Naive thymus-derived CD4-positive, alpha-beta T cell (primary cell): ENCODE measurements at places on chromosomes 2 and 18.

- no peaks in the 10 kb centered on the region for H3K27me3 ChIP-seq
- H3K27ac ChIP-seq: no peak overlapping the region
- DNase-seq: no peak
- no peaks in the 10 kb centered on the region for H3K4me1 ChIP-seq
- H3K4me3 ChIP-seq: no peak overlapping the region
- H3K36me3 ChIP-seq: peaks cover 10% of the 10 kb centered on the region
Observed at GRCh38 chr2:201208563-201209252, 25.8 kb downstream of the CASP10 start.

DNA sequence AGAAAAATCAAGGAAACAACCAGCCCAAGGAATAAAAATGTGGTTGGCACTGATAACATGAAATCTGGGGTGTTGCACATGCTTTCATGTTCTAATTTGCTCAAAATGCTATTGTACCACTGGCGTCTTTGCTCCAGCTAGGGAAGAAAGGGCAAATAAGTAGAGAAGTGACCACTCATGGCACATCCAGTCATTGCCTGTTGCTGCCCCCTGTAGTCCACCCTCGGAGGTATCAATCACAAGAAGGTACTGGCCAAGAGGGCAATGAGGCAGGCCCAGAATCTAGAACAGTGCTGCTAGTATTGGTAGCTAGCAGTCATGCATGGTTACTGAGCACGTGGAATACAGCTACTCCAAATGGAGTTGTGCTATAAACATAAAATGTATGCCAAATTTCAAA, 213.4 kb downstream of the CDCA7 start:
- no peak overlapping the region for H3K4me3 ChIP-seq
- H3K27ac ChIP-seq: no peak overlapping the region
- H3K4me1 ChIP-seq: no peaks in the 10 kb centered on the region
- H3K27me3 ChIP-seq: no peaks in the 10 kb centered on the region
- no peak for DNase-seq

- DNase-seq: no peak
- no peaks in the 10 kb centered on the region for H3K4me1 ChIP-seq
Observed at GRCh38 chr2:204475399-204475798, 69.9 kb upstream of the PARD3B start.

DNA sequence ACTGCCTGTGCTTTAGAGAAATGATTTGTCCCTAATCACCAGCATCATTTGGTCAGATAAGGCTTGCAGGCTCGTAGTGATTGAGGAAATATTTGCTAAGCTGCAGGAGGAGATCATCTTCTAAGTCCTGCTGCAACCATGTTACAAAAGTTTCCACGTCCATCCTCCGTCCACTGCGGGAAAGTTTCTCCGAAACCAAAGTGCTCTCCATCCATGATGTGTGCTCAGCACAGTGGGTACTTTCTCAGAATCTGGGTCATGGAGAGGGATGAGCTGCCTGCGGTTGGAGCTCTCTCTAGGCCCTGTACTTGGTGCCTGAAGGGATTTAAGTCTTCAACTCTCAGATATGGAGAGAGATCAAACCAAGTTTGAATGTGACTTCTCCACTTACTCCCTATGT, 39.3 kb downstream of the IL1RL2 start:
- DNase-seq: no peak
- no peak overlapping the region for H3K4me3 ChIP-seq
- peaks cover 7% of the 10 kb centered on the region for H3K4me1 ChIP-seq
- no peak overlapping the region for H3K27ac ChIP-seq
- no peaks in the 10 kb centered on the region for H3K27me3 ChIP-seq

DNA sequence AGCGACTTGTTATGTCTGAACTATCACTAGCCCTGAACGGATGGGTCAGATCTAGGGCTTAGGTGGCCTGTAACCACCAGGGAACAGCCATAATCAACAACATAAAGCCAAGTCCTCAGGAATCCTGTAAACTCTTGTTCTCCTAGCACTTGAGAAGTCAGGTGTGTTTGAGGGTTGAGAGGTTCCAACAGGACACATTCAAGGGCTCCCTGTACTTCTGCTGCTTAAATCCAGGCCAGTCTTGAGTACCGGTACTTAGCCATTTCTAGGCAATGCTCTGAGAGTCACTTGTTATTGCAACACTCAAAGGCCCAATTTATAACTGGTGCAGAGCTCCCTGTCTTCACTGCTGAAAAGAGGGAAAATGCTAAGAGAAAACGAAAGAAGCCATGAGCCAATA, 21.6 kb upstream of the SLC40A1 start:
- no peaks in the 10 kb centered on the region for H3K36me3 ChIP-seq
- no peak overlapping the region for H3K4me3 ChIP-seq
- no peaks in the 10 kb centered on the region for H3K27me3 ChIP-seq
- DNase-seq: no peak

- H3K4me1 ChIP-seq: no peaks in the 10 kb centered on the region
- H3K36me3 ChIP-seq: no peaks in the 10 kb centered on the region
- no peak for DNase-seq
- no peak overlapping the region for H3K4me3 ChIP-seq
- no peaks in the 10 kb centered on the region for H3K27me3 ChIP-seq
Observed at GRCh38 chr2:157809212-157809611, 66.9 kb downstream of the ACVR1 start.

GRCh38 chr18:12837747-12838146, 46.3 kb downstream of the PTPN2 start:
- no peaks in the 10 kb centered on the region for H3K27me3 ChIP-seq
- no peak overlapping the region for H3K4me3 ChIP-seq
- H3K27ac ChIP-seq: no peak overlapping the region
- DNase-seq: no peak

DNA sequence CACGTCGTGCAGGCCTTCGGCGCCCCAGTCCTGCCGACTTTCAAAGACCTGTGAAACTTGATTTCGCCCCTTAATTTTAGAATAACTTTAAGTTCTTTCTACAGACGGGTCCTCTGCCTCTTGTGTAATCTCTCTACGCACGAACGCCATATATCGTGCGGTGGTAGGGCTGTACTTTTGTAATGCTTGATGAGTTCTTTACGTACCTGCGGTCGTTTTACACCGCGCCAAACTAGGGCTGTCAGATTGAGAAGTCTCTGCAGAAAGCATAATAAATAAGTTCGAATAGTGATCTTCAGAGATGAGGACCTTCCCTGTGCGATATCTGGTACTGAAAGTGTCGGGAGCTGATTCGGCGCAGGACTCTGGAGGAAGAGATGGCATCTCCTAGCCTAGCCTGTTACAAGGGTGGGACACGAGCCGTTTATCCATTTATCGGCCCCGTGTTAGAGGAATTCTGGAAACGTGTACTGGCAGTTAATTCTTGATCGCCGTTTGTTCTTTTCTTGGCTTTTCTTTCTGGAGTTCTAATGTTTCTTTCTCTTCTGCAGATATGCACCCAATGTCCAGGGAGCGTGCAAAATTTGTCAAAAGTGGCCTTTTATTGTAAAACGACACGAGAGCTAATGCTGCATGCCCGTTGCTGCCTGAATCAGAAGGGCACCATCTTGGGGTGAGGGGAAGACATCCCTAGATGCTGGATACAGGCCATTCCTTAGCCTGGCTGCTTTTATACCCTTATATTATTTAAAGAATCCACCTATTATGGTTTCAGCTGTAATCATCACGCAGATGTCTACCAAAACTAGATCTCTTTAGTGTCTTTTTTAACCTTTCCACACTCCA, 781 bp upstream of the SLC5A6 start:
- H3K27ac ChIP-seq: peak overlapping the region; percentile 100
- peak overlapping the region; percentile 91 for H3K4me3 ChIP-seq
- H3K4me1 ChIP-seq: peaks cover 16% of the 10 kb centered on the region

- no peaks in the 10 kb centered on the region for H3K4me1 ChIP-seq
- no peak for DNase-seq
- H3K27ac ChIP-seq: no peak overlapping the region
- H3K27me3 ChIP-seq: no peaks in the 10 kb centered on the region
Observed at GRCh38 chr2:217934321-217935131, 68.3 kb downstream of the TNS1 start.

GRCh38 chr2:241692448-241692847, 5.8 kb upstream of the DTYMK start:
- H3K4me1 ChIP-seq: peaks cover 8% of the 10 kb centered on the region
- no peaks in the 10 kb centered on the region for H3K36me3 ChIP-seq
- H3K4me3 ChIP-seq: no peak overlapping the region
- no peak for DNase-seq

DNA sequence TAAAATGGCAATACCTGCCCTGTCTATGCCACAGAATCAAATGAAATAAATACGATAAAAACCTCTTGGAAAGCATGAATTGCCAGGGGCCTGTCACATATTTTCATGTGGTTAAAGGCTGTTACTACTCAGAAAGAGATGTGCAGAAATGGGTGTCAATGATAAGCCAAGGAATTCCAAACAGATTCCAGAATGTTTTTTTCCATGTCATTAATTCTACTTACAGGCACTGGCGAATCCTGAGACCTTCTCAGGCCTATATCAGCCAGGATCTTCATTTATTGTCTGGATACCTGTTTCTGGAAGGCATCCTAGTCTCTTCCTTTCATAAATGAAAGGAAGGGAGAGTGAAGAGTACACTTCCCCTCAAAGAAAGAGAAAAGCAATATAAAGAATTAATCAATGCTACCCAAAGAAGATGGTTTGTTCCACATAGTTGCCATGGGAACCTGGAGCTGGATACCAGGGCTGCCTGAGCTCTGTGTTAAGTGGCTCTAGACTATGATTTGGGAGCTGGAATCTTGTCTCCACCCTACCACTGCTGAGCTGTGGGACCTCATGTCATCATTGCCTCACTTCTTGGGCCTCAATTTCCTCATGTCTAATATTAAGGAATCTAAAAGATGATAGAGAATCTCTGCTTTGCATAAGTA, 335.1 kb upstream of the SKOR2 start:
- no peak overlapping the region for H3K4me3 ChIP-seq
- H3K4me1 ChIP-seq: no peaks in the 10 kb centered on the region
- no peak overlapping the region for H3K27ac ChIP-seq
- DNase-seq: no peak
- no peaks in the 10 kb centered on the region for H3K36me3 ChIP-seq

GRCh38 chr2:118913803-118914645, 28.0 kb upstream of the MARCO start:
- no peaks in the 10 kb centered on the region for H3K4me1 ChIP-seq
- H3K4me3 ChIP-seq: no peak overlapping the region
- no peaks in the 10 kb centered on the region for H3K27me3 ChIP-seq
- H3K36me3 ChIP-seq: no peaks in the 10 kb centered on the region
- no peak overlapping the region for H3K27ac ChIP-seq
- DNase-seq: no peak

DNA sequence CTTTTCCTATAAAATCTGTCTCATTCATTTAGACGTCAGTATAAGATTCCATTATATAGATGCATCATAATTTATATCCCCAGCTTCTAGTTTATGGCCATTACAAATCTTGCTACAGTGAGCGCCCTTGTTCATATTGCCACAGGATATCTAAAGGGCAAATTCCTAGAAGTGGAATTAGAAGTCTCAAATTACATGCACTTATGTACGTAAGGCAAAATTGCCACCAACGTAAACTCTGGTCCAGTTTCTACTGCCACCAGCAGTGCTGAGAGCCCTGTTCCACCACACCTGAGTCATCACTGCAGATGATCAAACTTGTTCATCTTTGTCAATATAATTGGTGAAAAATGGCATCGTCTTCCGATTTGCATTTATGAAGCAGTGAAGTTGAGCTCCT, 90.9 kb upstream of the ID2 start:
- H3K36me3 ChIP-seq: no peaks in the 10 kb centered on the region
- no peak for DNase-seq
- H3K27ac ChIP-seq: no peak overlapping the region
- H3K4me3 ChIP-seq: no peak overlapping the region

- no peak for DNase-seq
- H3K27me3 ChIP-seq: peaks cover 4% of the 10 kb centered on the region
- no peak overlapping the region for H3K27ac ChIP-seq
- no peaks in the 10 kb centered on the region for H3K4me1 ChIP-seq
- H3K4me3 ChIP-seq: no peak overlapping the region
Observed at GRCh38 chr2:45173513-45173912, 164.3 kb upstream of the SIX2 start.

DNA sequence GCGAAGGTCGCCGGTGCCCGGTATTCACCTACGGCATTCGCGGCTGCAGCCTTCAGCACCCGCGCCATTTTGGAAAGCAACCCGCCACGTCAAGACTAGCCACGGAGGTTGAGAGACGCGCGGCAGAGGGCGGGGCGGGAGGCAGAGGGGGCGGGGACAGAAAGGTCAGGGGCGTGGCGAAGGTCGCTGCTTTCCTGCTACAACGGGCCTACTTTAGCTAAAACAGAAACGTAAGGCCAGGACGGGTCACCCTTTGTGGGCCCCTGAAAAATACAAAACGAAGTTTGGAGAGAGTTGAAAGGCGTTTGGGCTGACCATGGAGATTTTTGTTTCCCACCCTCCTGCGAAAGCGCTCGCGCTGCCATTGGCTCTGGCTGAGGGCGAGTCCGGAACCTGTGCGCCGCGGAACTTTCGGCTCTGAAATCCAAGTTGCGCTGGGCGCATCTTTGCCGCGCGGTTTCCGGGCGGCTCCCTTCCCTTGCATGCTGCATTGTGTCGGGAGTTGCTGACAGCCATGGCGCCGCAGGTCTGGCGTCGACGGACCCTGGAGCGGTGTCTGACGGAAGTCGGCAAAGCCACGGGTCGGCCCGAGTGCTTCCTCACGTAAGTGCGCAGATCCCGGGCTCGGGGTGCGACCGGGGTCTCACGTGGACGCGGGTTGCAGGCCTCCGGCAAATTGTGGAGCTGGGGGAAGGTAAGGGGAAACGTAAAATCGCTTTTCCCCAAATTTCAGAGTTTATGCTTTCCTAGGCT, at the start of the genes MCEE and MPHOSPH10:
Gene MCEE (minus strand): TSS at position 78 of the 753 bp plus-strand sequence. CDS start 10 bp downstream, at position 68.
Gene MPHOSPH10 (plus strand): TSS at position 483 of the 753 bp plus-strand sequence. CDS start 32 bp downstream, at position 515.
- H3K27me3 ChIP-seq: no peaks in the 10 kb centered on the region
- H3K27ac ChIP-seq: peak within 1 kb of the TSS; percentile 87
- peaks cover 19% of the 10 kb centered on the region for H3K36me3 ChIP-seq
- peaks cover 22% of the 10 kb centered on the region for H3K4me1 ChIP-seq

GRCh38 chr18:6219116-6219717, 195.5 kb downstream of the L3MBTL4 start:
- H3K27ac ChIP-seq: no peak overlapping the region
- no peak overlapping the region for H3K4me3 ChIP-seq
- H3K36me3 ChIP-seq: no peaks in the 10 kb centered on the region
- no peaks in the 10 kb centered on the region for H3K27me3 ChIP-seq

DNA sequence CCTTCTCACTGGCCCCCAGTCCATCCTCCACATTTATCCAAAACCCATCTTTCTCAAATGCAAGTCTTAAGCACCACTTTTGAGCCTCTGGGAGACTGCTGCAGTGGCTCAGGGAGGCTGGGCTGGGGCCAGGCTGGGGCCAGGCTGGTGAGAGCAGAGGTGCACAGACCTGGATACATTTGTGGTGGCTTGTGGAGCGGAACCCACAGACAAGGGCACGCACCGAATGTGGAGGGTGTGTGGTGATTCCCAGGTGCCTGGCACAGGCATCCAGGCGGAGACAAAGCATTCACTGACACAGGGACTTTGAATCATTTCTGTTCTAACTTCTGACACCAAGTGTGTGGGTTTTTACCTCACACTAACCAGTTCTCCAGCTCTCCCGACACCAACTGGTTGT, 42.2 kb upstream of the MGAT4A start:
- no peak for DNase-seq
- H3K4me3 ChIP-seq: no peak overlapping the region
- no peaks in the 10 kb centered on the region for H3K27me3 ChIP-seq
- peak overlapping the region; percentile 84 for H3K27ac ChIP-seq
- no peaks in the 10 kb centered on the region for H3K36me3 ChIP-seq
- H3K4me1 ChIP-seq: peaks cover 48% of the 10 kb centered on the region
